NCI-H446 treated with DMSO at 0.1 percent for 48 hours (cell line): ENCODE measurements at places on chromosomes 4 and X.

DNA sequence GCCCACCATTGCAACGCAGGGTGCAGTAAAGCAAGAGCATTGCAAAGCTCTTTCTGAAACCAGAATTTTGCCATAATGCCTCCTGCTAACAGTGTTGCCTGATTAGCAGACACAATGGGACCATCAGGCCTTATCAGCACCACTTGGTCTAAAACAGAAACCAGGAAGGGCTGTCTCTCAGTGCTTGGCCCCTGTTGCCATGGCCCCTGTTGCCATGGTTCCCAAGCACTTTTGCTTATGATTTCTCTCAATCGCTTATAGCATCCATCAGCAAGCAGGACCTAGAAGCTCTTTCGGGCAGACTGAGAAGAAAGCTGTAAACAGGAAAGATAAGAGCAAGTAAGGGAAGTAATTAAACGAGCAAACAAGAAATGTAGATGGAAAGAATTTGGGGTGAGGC is 36.8 kb downstream of the RTL5 start:
- no peak for DNase-seq

GRCh38 chr4:139312552-139313332 is 10.5 kb upstream of the NDUFC1 start:
- no peak for DNase-seq

DNA sequence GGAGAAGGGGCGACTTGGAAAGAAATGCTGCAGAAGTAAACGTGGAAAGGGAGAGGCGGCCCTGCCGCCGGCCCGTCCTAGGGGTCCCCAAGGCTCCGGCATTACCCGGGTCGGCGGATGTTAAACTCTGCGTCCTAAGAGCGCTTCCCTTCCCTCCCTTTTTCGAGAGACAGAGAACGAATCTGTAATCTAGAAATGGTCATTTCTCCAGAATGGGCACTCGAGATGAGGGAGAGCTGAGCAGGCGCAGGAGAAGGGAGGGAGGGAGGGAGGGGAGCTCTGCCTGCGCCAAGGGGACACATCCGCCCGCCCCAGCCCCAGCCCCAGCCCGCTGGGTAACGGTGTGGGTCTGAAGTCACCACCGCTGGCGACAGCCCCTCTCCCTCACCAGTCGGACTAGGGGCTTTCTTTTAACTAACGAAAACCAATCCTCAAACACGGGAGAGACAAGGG is 1.7 kb downstream of the HCFC1 start:
- DNase-seq, result no peak

GRCh38 chrX:21559417-21559816 is 98.7 kb downstream of the KLHL34 start:
- DNase-seq, result no peak

DNA sequence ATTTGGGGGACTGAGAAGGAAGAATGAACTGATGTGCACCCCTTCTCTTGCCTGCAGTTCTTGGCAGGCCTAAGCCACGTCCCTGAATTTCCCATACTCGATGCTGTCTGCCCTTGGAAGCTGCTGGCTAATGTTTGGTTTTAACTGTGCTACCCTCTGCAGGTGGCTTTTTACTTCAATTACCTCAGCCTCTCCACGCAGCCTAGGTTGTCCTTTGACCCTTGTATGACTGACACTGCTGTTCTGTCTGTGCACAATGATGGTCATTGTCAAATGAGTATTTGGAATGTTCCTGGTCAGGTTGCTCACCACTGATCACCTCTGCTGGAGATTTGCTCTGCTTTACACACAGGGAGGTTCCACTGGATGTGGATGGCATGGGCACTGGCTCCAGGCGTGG is 137.1 kb downstream of the ZNF518B start:
- no peak for DNase-seq

DNA sequence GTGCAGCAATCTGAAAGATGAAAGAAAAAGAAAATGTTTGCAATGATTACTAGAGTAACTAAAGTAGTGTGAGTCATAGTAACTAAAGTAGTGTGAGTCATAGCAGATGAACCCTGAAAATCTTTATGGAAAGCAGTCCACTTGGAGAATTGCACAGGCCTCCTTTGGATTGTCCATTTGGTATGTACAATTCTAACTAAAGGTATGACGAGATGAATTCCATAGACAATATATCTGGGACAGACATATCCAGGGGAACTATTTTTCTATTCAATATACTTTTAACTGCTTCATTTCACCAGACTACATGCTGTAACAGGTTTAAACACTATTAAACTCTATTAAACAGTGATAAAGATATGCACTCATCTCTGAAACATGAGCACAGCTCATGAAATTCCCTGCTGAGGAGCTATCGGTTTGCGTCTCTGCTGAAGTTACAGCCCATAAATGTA is 798.7 kb downstream of the PCDH7 start:
- DNase-seq, result no peak

- DNase-seq, result no peak
These were observed 482.9 kb downstream of the NAF1 start for GRCh38 chr4:162683659-162684370.

DNA sequence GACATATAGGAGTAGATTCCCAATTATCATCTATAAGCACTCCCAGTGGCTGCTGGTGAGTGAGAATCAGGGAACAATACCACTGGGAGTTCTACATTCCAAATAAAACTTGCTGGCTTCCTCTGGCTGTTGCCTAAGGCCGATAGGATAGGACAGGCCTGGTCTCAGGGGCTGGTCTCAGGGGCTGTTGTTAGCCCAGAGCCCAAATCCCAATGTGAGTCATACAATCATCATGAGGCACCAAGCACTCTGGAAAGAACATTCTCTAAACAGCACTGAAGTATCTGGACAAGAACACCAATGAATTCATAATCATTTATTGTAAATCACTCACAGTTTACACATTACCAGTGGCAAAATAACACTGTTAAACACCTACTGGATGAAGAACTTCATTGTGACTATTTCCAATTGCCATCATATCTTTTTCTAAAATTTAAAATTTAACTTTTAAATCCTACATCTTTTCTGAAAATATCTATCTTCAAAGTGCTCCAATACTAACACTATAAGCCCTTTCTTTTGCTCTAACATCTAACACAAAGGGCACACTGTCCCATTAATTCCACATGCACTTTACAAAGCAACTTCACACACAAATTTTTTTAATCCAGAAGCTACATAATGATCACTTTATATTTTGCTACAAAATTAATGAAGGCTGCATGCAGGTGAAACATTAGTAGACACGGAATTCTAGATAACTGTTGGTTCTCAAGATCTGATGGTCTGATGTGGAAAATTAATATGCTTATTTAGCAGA is 67.6 kb upstream of the TMEM150C start:
- no peak for DNase-seq

GRCh38 chrX:20265221-20265725 is 1.4 kb downstream of the RPS6KA3 start:
- peak; percentile 36 for DNase-seq

GRCh38 chr4:42348692-42349091 is 48.6 kb upstream of the SHISA3 start:
- DNase-seq, result no peak

DNA sequence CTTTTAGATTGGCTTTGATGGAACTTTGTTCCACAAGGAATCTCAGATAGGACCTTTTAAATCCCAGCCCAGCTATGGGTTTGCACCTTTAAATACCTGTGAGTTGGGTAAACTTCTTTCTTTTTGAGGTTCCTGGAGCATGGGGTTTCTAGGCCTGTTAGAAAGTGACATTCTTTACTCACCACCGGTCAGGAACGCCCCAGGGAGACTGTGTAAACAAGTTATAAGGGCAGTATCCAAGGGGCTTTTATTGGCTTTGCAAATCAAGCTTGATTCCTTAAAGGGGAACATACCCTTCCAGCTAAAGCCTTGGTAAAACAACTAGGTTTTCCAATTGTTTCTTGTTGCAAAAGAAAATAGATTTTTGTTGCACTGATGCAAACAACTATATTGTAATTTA is 93.4 kb downstream of the TENT5D start:
- no peak for DNase-seq

DNA sequence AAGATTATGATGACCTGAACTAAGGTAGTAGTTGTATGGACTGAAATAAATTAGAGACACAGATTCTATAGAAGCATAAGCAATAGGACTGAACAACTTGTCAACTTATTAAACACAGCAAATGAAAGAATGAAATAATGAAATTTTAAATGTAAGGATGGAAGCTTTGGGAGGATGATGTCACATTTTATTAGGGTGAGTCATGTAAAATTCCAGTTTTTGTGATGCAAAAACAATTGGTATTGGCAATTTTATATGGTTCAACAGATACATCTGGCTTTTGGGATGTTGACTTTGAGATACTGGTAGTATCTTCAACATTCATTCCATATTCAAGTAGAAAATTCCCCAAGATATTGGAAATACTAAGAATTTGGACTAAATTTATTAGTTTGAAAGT is 72.7 kb upstream of the IL15 start:
- no peak for DNase-seq

- DNase-seq, result no peak
These were observed 3.0 kb downstream of the RAP2C start for GRCh38 chrX:132216283-132216682.

DNA sequence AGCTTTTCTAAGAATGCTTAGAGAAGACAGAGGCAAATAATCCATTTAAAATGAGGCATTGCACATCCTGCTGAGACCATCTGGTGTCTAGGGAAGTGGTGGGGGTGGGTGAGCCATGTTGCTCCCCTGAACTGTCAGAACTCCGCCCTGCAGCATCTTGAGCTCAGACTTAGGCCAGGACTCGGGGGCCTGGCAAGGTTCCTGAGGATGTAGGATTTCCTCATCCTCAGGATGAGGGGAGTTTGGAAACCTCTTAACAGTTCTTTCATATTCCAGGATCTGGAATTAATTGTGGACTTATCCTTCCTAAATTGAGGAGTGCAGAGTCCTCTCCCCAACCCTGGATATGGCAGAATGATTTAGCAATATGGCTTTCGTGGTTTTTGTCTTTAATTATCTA is 6.6 kb downstream of the TLL1 start:
- no peak for DNase-seq

GRCh38 chr4:53009824-53010223 is 147.7 kb downstream of the RASL11B start:
- DNase-seq, result no peak

GRCh38 chr4:187020676-187021075 is 297.0 kb upstream of the FAT1 start:
- DNase-seq, result no peak

- no peak for DNase-seq
These were observed 83.8 kb downstream of the FIP1L1 start for GRCh38 chr4:53461244-53461643.

DNA sequence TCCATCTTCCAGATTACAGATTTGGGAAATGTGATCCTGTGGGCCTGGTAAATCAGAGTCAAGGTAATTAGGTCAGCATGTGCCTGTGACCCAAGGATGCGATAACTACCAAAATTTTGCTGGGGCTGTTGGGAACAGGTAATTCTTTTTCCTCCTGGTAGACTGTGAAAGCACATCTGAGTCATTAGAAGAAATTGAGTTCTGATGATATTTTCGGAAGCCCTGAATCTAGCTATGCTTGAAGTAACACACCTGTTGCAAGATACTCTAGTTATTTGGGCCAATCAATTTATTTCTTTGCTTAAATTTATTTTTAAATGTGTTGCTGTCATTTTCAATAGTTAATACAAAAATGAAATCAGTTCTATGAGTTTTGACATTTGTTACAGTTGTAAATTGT is 903.6 kb downstream of the RPA4 start:
- DNase-seq, result no peak

GRCh38 chr4:171759274-171759673 is 53.9 kb upstream of the GALNTL6 start:
- DNase-seq, result no peak

GRCh38 chr4:169106696-169107229 is 96.7 kb upstream of the CBR4 start:
- DNase-seq, result no peak

DNA sequence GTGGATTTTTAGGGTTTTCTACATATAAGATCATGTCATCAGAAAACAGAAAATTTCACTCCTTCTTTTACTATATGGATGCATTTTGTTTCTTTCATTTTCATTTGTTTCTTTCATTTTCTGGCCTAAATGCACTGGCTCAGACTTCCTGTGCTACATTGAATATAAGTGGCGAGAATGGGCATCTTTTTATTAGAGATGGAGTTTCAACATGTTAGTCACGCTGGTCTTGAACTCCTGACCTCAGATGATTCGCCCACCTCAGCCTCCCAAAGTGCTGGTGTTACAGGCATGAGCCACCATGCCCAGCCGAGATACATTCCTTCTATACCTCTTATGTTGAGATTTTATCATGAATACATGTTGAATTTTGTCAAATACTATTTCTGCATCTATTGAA is 61.8 kb downstream of the BRWD3 start:
- no peak for DNase-seq

DNA sequence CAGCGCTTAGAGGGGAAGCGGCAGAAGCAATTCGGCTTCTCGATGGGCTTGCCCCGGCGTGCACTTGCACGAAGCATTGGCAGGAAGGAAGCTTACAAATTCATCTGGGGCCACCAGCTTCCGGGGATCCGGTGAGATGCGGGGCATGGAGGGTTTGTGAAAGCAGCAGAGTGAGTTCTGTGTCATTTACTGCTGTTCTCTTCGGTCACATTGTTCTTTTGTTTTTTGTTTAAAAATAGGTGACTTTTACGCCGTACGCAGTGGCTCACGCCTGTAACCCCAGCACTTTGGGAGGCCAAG is 47.0 kb downstream of the ASMT start:
- no peak for DNase-seq

DNA sequence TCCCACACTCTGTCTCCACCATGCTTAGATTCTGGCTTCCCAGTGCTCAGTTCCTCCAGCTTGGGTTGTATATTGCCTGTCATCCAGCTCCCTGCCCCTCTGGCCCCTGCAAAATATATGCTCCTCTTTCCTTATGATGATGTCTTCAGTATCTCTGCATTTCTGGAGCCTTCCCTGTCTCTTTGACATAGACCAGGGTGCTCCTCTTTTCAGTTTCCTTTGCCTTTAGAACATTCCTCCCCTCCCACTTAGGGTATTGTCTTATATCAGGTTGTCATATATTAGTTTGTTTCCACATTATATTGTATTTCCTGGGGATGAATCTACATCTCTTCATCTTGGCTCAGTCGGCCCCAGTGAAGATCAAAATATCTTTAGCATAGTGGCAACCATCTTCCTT is 526.4 kb downstream of the MID1IP1 start:
- DNase-seq, result no peak

DNA sequence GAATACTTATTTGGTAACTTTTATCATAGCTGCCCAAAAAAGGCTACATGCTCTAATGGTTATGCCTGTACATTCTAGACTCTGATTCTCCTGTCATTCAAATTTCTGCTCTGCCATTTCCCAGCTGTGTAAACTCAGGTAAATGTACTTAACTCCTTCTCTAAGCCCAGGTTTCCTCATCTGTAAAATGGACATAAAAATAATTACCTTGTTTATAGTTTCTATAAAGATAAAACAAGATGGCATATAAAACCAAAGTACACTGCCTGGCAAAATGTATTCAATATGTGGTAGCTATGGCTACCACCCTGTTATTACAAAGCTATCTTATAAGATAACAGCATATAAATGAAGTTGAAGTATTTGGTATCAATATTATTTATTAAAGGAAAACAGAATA is 158.8 kb downstream of the PPARGC1A start:
- DNase-seq, result no peak
